Right ventricle myocardium inferior (tissue), 1 donor: ENCODE measurements at places on chromosomes 12 and 14.

DNA sequence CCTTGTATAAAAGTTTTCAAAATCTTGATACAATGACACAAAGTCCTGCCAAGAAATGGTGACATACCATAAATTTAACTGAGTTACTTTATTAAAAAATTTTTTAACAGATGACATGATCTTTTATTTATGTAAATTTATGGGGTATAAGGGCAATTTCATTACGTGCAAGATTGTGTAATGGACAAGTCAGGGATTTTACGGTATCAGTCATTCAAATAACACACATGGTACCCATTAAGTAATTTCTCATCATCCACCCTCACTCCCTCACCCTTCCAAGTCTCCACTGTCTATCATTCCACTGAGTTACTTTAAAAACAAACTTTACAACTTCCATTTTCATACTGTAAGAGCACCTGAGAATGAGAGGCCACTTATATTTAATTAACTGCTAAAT lies 37.4 kb downstream of the SPTLC2 start:
- DNase-seq, result no peak

DNA sequence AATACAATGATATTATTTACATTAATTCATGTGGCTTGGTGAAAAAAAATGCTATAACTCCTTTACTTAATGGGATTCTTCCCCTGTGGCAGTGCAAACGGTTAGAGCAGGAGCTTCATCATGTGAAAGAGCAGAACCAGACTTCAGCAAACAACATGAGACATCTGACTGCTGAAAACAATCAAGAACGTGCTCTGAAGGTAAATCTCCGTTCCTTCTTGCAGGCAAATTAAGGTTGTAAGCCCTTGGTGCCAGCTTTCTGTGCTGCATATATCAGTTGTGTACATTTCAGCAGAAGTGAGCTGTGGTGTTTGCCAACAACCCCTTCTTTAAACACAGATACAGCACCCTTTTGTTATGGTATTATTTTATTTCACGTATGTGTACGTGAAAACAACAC lies 171.7 kb downstream of the MIPOL1 start:
- DNase-seq, result no peak

DNA sequence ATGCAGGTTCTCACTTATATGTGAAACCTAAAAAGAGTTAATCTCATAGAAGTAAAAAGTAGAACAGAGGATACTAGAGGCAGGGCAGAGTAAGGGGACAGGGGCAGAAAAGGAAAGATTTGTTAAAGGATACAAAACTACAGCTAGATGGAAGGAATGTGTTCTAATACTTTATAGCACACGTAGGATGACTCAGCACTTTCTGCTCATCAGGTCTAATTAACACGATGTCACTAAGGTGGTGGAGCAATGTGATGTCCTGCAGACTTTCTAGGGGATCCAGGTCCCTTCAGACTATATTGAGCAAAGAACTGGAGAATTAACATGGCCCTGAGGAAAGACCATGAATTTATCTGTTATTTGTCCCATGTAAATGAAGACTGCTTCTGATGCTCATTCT lies 80.8 kb upstream of the CMKLR1 start:
- no peak for DNase-seq

DNA sequence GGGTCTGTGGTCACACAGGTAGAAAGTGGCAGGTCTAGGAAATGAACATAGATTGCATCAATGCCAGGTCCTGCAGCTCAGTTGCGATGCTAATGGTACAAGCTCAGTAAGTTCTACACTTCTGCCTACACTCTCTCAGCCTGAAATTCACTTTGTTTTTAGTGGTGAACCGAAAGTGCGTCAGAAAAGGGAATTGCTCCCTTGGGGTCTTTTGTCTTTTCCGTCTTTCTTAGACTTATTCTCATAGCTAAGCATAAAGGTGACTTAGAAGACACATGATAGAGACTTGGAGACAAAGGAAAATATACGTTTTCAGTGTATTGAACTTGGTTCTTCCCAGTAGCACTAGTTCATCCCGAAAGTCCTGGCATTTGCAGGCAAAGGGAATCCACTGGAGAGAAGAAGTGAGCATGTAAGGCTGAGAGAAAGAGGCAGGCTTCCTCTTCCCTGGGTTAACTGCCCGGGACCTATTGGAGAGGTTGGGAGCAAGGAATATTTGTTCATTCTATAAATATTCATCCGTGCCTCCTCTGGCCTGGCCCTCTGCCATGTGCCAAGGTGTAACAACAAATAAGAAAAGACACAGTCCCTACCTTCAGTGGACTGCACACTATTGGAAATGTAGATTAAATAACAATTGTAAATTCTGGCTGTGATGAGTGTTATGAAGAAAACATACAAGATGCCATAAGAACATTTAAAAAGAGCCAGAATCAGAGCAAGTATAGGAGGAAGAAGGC lies 785.8 kb downstream of the MED13L start:
- DNase-seq, result no peak

DNA sequence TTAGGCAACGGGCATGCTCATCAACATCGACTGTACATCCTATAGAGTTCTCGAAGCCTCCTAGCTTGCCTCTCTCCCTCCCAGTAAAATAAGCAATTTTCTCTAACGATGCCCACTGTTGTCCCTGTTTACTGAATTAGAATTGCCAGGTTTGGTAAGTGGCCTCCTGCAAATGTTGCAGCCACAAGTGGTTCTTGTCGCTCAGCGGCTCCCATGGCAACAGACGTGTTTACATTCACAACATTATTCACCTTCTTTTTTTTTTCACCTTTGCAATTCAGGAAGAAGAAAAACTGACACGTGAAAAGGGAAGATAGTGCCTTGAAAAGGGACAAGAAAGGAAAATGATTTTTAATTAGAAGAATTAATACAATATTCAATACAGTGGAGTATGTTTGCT lies 100.9 kb upstream of the PKP2 start:
- no peak for DNase-seq

- DNase-seq, result no peak
Measured at GRCh38 chr14:49808780-49809179, 40.8 kb downstream of the KLHDC2 start.

- DNase-seq, result no peak
Measured at GRCh38 chr14:61659582-61659981, 35.7 kb upstream of the HIF1A start.

DNA sequence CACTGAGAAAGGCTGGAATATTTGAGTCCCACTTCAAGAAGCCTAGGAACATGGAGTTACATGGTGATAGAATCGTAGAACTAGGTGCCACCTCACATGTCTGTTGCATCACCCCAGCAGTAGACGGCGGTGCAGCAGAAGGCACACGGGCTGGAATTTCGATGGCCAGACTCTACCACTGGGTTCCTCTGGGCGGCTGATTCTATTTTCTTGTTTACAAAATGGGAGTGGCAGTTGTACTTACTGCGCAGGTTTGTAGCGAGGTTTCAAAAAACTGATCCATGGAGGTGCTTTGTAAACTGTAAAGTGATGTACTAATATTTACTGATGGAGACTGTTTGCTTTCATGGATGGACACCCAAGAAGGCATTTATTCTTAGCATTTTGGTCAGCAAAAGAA lies 45.7 kb downstream of the WDR20 start:
- no peak for DNase-seq

DNA sequence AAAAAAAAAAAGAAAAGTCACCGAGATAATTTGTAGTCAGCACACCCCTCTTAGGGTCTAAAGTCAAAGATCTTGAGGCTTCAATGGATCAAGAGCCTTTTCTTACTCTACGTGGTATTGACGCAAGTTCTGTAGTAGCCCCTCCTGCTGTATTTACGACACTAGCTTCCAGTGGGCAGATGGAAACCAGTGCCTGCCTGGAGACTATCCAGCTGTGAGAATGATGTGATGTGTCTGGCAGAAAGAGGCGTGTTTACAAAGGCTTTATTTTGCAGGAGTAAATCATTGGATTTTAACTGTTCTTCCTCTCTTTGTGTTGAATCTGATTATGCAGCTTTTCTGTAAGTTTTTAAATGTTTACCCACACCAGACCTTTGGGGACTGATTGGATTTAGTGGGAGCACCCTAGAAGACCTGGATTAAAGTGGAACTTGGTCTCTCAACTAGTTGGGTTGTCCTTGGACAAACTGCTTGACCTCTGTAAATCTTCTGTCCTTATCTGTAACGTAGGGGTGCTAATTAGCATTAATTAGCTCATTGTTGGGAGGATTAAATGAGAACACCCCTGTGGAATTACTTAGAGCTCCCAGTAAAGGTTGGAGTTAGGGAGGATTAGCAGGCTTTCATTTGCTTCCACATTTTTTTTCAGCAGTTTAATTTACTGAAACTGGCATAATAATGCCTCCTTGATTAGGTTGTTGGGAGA lies 72.4 kb downstream of the RASSF3 start:
- DNase-seq, result no peak

GRCh38 chr12:72274931-72275330 lies 2.8 kb downstream of the TRHDE start:
- no peak for DNase-seq

GRCh38 chr14:93112891-93113677 lies 2.6 kb downstream of the ITPK1 start:
- DNase-seq, result peak; percentile 88

- DNase-seq, result no peak
Measured at GRCh38 chr14:49418789-49419188, 167.4 kb downstream of the RPS29 start.

GRCh38 chr12:89469361-89469760 lies 55.2 kb downstream of the GALNT4 start:
- DNase-seq, result no peak

- no peak for DNase-seq
Measured at GRCh38 chr12:128840862-128841468, 12.3 kb upstream of the GLT1D1 start.

DNA sequence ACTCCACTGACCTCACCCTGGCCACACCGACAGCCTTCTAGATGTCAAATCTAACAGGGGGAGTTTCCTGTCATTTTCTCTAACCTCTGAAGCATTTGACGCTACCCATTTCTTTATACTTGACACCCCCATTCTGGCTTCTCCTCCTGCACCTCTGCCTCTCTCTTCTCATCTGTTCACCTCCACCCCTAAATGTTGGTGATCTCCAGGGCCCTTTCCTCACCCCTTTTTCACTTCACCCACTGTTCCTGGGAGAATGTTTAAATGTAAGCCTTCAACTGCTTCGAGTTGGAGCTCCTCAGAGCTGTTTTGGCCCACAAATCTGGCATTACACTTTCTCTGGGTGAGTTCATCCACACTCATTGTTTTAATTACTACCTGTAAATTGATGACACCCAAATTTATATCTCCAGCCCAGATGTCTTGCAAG lies 452 bp upstream of the RABGGTA start:
- DNase-seq, result no peak

- no peak for DNase-seq
Measured at GRCh38 chr14:90402016-90402415, 5.2 kb downstream of the CALM1 start.

DNA sequence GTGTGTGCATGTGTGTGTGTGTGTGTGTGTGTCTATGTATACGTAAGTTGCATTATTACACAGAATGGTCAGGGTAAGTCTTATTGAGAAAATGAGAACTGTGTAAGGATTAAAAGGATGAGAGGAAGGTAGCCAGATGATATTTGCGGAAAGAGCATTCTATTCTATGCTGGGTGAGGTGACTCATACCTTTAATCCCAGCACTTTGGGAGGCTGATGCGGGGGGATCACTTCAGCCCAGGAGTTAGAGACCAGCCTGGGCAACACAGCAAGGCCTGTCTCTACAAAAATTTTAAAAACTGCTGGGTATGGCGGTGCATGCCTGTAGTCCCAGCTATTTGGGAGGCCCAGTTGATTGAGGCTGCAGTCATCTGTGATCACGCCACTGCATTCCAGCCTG lies 103.7 kb downstream of the SLC38A1 start:
- DNase-seq, result no peak

DNA sequence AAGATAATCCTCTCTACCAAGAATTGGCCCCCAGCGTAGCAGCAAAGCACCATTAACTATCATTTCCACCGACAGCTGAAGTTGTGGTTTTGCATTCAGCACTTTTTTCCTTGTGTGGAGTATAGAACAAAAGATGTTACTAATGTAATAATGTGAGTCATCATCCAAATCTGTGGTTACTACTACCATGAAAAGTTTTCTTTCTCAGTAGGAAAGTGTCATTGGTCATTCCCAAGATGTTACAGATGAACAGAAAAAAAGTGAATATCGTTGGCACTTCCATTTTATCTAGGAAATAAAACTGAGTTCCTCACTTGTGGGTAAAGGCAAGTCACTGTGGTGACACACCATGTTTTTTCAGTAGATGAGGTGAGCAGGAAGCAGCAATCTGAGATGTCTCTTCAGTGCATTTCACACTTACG lies 30.3 kb upstream of the IFNG start:
- DNase-seq, result no peak

DNA sequence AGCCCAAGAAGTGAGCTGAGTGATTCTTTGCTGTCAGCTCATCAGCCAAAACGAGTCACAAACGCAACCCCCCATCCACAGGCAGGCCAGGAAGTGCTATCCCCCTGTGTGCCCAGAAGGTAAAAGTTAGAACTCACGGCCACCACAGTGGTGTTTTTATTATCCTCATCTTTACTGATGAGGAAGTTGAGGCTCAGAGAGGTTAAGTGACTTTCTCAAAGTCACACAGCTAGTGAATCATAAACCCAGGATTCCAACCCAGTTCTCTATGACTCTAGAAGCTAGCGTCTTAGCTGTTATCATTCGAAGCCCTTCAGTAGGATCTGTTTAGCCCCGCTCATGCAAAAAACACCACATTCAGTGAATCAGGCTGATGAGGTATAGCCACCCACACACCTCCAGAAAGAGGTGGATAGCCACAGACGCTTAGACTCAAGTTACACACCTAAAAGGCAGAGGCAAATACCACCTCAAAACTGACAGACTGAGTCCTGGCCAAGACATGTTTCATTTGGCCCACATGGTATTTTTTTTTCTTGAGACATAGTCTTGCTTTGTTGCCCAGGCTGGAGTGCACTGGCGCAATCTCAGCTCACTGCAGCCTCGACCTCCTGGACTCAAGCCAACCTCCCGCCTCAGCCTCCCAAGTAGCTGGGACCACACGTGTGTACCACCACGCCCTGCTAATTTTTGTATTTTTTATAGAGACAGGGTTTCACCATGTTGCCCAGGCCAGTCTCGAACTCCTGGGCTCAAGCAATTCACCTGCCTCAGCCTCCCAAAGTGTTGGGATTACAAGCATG lies 100.7 kb downstream of the SCARB1 start:
- no peak for DNase-seq

- DNase-seq, result no peak
Measured at GRCh38 chr12:52848661-52849255, at the start of gene KRT78. TSS of gene KRT78 (minus strand) at chr12:52848994. CDS start at chr12:52848930, 64 bp downstream.

DNA sequence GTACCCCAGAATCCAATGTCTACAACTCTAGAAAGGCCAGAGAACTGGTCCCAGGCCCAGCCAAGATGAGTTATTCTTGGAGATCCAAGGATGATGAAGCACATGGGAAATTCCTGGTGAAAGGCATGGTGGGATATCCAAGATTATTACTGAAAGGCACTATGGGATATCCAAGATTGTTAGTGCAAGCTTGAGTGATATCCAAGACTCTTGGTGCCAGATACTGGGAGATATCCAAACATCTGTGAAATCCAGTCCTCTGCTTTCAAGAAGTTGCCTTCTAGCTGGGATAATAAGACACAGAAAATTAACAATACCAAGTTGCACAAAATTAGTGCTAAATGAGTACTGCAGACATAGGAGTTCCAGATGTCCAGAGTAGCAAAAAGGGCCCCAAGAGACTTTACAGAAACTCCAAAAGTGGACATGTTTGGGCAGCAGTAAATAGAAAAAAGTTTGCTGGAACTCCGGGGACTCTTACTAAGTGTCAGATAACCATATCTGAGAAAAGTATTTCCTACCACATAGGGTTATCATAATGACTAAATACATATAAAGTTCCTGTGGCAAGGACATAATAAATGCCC lies 34.6 kb downstream of the PHLDA1 start:
- no peak for DNase-seq

- DNase-seq, result no peak
Measured at GRCh38 chr14:80536456-80536855, 325.2 kb upstream of the DIO2 start.

- DNase-seq, result no peak
Measured at GRCh38 chr12:39297891-39298290, 145.0 kb downstream of the KIF21A start.
